Testis (tissue), 5 donors: ENCODE measurements at places on chromosomes 13 and 19.
A peak's percentile ranks its signal among the peaks of the same experiment; 100 is the strongest.

GRCh38 chr13:96539791-96540190 is 449.9 kb downstream of the HS6ST3 start:
- DNase-seq: no peak

GRCh38 chr19:31537136-31537535 is 187.9 kb upstream of the TSHZ3 start:
- no peak for DNase-seq

DNA sequence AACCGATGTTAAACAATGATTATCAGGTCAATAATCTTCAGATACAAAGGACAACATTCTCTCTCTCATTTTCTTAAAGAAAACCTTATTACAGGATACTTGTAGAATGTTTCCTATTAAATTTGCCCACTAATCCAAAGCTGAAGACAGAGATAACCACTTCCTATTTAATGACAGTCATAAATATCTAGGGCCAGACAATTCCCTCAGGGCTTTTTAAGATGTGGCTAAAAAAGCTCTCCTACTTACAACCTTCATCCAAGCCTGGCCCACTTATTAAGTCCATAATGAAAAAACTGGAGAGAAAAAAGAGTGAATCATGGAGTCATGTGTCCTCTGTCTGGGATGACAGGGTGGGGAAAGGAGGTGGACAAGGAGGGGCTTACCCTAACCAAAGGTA is 235.9 kb downstream of the KLF12 start:
- DNase-seq: no peak

DNA sequence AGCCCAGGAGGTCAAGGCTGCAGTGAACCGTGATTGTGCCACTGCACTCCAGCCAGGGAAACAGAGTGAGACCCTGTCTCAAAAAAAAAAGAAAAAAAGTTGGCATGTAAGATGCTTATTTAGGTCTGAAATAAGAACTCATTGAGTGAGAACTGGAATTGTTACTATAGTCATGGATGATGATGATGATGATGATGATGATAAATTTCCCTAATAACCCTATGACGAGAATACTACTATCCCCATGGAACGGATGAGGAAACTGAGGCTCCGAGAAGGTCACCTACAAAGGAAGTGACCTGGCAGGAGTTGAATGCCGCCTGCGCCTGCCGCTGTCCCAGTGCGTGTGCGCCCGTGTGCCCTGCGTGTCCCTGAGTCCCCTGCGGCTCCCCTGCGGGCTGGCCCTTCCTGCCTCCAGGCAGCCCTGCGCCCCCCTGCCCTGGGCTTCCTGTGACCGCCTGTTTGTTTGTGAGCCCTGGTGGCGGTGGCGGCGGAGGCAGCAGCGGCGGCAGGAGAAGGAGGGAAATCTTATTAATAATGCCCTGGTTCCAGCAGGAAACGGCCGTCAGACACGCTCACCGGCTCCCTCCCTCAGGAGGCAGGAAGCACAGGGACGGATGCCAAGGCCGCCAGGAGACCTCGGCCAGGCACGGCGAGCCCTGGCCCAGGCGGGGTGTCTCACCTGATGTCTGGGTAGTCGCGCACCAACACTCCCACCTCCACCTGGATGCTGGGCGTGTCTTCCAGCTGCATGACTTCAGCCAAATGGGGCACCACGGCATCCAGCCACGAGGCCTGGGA is 29.6 kb downstream of the EXOC3L2 start:
- DNase-seq: peak; percentile 29

DNA sequence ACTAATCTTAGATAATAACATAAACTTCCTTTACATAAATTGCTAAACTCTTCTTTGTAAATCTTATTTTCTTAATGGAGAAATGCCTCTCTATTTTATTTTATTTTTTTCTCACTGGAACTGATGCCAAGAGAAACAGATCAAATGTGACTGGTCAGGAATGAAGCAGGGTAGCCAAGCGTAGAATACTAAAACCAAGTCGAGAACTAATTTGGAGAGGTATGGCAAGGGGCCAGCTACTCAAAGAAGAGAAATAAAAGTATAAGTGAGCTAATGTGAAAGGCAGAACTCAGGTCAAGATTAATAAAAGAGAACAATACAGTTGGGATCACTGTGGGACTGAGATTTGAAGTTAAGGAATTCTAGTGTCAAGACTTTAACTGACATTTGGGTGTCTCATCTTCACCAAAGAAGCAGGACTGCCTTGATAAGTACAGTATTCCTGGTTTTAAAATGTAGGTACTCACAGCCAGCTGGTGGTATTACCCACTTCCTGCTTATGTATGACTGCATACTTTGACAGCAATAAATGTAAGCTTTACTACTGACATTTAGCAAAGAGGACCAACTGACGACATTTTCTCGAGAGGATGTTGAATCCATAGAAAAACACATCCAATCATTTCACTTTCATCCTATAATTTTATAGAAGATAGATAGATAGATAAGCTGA is 1192.2 kb downstream of the EFNB2 start:
- no peak for DNase-seq
